ENCODE measurements at places on chromosomes 4 and X.

GRCh38 chrX:130057209-130057608 is 53.1 kb downstream of the ELF4 start:
- DNase-seq: no peak

DNA sequence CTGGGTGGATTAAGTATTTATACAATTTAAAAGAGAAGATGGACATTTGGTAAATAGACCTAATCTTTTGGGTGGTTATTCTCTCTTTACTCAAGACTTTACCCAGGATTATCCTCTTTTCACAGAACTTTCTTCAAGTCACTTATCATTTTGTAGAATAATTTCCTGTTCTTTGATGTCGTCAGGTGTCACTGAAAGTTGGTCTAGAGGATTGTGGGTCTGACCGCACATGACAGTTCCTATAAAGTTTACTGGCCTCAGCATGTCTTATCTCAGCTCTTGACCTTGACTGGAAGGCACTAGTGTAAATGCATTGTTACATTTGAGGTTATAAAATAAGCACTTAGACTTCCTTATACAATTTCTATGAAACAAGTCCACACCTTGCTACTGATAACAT is 139.9 kb upstream of the SLC4A4 start:
- DNase-seq: no peak

- DNase-seq: no peak
Observed at GRCh38 chr4:56684320-56685050, 3.4 kb upstream of the HOPX start.

DNA sequence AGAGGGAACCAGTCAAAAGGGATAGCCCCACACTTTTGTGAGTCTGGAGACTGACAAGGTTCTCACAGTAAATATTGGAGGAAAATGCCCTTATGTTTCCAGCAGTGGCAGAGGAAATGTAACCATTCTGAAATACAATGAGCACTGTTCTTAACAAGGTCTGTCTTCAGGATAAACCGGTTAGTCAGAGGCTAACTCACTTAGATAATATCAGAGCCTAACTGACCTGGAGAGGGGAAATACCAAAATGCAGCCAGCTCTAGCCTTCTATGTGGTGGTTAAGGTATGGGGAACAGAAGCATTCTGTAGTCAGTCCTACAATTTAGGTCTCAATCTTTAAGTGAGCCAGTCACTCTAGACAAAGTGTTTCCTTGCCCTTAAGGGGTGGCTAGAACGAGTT is 70.8 kb downstream of the TBCK start:
- DNase-seq: no peak

DNA sequence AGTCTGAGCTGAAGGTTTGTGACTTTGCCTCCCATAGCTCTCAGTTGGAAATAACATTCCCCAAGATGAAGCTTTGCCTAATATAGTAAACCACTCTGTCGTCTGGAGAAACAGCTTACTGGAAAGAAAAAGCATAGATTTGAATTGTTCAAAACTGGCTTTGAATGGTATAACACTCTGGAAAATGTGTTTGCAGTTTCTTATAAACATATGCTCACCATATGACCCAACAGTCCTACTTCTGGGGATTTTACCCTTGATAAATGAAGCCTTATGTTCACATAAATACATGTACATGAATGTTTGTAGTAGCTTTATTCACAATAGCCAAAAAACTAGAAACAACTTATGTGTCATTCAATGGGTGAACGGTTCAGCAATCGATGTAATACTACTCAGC is 10.2 kb downstream of the VEGFD start:
- DNase-seq: no peak

GRCh38 chr4:2101346-2102044 is 42.4 kb downstream of the NAT8L start:
- DNase-seq: no peak

- DNase-seq: no peak
Observed at GRCh38 chr4:189376901-189377300, 563.8 kb upstream of the FRG1 start.

- DNase-seq: no peak
Observed at GRCh38 chrX:5397409-5397808, 831.3 kb downstream of the NLGN4X start.

GRCh38 chr4:183633476-183634400 is 25.2 kb downstream of the RWDD4 start:
- no peak for DNase-seq
